ENCODE measurements at places on chromosomes 6 and 20.

GRCh38 chr6:24985323-24985722 is 49.6 kb upstream of the RIPOR2 start:
- no peak for DNase-seq

GRCh38 chr6:41502917-41503671 is 43.1 kb upstream of the FOXP4 start:
- peak; percentile 49 for DNase-seq

- no peak for DNase-seq
Measured at GRCh38 chr20:17767624-17768023, 67.9 kb downstream of the BANF2 start.

DNA sequence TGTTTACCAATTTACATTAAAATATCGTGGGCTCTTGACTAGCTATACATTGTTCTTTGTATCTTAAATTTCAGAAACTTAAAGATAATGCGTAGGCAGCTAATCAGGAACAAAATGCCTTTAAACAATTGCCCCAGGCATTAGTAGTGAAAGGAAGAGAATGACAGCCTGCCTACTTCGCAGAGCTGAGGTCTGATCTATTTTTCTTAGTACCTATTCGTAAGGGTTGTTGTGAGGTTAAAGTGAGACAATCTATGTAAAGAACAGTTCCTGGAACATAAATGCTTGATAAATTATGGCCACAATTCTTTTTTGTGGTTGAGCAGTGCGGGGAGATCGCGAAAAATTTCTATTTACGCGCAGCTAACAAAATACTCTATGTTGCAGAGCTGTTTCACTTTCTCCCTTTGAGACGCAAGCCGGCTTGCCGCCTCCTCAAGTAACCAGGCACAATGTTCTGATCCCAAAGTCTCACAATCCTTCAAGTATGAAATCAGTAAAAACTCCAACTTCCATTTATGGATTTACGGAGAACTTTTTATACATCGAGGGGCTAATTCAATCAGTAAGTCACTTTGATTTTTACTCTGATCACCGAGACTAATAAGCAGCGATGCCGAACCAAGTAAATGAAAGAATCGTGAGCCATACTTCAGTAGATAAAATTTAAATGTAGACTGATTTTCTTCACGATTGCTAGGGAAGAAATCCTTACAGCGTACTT is 878 bp upstream of the PNRC1 start:
- DNase-seq: no peak

- DNase-seq: no peak
Measured at GRCh38 chr6:132954936-132955335, 140.6 kb downstream of the RPS12 start.

GRCh38 chr6:14147891-14148290 is 30.3 kb downstream of the CD83 start:
- DNase-seq: no peak

GRCh38 chr6:86712039-86712438 is 225.3 kb upstream of the HTR1E start:
- DNase-seq: no peak

DNA sequence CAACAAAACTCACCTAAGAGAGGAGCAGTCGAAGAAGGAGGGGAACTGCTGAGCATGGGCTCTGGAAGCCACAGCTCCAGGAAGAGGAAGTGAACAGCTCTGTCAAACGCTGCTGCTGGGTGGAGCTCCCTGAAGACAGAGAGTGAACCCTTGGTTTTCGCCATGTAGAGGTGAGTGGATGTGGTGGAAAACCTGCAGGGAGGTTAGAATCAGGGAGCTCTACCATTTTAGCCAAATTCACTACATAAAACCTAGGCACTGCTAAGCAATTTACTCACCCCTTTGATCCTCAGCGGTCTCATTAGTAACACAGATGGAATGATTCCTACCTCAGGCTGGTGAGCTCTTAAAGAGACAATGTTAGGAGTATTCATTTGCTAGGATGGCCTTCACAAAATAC is 19.4 kb upstream of the TFAP2A start:
- DNase-seq: no peak

GRCh38 chr6:106397431-106397830 is 36.9 kb downstream of the CRYBG1 start:
- no peak for DNase-seq

- no peak for DNase-seq
Measured at GRCh38 chr20:5156675-5157448, 30.1 kb downstream of the CDS2 start.

DNA sequence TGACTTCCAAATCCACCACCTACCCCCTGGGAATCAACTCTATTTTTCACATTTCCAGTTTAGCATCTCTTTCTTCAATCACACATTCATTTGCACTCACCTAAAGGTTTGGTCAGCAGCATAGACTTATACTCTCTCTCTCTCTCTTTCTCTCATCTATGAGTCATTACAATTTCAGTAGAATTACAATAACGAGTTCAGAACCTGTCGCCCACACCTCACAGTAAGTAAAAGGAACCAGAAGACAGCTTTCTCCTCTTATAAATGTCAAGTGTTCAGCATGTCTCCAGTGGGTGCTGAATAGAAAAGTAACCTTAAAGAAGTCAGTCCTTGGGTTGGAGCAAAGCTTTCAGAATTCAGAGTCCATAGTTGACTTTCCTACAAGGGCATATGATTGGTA is 1.1 kb upstream of the PHACTR1 start:
- DNase-seq: no peak

DNA sequence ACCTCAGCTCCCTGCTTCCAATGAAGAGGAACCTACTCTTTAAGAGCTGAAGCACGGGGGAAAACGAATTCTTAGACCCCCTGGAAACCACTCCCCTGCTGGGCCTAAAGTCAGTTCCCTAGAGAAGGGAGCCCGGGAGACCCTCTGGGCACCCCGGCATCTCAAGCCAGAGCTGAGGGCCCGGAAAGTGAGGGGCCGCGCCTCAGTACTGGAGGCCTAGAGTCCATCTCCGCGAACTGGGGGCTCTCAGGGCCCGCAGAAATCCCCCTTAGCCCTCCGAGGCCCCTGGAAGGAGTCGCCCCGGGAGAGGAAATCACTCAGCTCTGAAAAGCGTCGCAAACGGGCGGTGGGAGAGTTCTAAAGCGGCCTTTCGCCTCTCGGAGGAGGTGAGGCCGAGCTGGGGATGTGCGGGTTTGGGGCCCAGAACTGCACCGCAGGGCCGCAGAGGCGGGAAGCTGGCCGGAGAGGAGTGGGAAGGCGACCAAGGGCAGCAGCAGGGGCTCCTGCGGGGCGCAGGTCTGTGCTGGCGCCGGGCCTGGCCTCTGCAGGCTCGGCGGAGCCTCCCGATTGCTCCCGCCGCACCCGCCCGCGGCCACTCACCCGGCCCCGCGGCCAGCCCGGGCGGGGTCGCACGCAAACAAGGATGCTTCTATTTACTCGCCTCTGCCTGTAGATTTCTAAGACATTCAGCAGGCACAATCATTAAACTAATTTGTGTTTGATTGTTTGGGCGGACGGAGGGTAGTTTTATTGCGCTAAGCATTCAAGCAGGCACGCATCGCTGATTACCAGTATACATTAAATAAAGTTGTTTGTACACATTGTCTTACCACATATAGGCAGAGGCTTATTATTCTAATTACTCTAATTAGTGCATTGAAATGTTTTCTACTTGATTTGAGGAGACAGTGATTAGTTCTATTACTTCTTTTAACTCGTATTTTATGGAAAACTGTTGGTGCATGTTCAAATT is 9.2 kb downstream of the POU3F2 start:
- DNase-seq: no peak

- DNase-seq: peak; percentile 92
Measured at GRCh38 chr6:84763003-84763885, 1.2 kb downstream of the TBX18 start.

- DNase-seq: no peak
Measured at GRCh38 chr6:34151321-34152041, 5.6 kb upstream of the GRM4 start.

DNA sequence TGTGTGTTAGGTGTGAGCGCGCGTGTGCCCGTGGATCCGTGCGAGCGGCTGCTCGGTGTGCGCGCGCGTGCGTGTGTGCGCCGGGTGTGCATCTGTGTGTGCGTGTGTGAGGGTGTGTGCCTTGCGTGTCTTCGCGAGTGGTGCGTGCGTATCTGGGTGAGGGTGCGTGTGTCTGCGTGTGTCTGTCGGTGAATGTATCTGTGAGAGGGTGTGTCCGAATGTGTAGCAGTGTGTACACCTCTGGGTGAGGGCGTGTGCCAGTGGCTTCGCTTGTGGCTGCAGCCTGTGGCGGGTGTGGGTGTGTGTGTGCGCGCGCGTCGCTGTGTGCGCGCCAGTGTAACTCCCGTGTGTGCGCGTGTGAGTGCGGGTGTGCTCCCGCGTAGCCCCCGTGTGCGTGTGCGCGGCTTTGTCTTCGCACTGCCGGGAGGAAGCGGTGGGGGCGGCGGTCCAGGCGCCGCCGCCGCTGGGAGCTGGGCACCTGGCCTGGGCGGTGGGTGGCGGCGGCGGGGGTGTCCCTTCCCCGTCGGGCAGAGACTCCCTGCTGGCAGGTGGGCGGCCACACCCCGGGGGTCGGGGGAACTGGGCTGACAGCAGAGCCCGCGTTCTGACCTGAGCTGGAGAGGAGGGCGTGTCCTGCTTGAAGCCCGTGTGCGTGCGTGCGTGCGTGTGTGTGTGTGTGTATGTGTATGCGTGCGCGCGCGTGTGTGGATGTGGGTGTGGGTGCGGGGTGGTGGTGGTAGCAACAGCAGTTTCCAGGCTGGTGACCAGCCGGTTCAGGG is 61.3 kb upstream of the EPB41L1 start:
- DNase-seq: no peak

- DNase-seq: no peak
Measured at GRCh38 chr6:169931261-169931660, 179.8 kb downstream of the ERMARD start.

DNA sequence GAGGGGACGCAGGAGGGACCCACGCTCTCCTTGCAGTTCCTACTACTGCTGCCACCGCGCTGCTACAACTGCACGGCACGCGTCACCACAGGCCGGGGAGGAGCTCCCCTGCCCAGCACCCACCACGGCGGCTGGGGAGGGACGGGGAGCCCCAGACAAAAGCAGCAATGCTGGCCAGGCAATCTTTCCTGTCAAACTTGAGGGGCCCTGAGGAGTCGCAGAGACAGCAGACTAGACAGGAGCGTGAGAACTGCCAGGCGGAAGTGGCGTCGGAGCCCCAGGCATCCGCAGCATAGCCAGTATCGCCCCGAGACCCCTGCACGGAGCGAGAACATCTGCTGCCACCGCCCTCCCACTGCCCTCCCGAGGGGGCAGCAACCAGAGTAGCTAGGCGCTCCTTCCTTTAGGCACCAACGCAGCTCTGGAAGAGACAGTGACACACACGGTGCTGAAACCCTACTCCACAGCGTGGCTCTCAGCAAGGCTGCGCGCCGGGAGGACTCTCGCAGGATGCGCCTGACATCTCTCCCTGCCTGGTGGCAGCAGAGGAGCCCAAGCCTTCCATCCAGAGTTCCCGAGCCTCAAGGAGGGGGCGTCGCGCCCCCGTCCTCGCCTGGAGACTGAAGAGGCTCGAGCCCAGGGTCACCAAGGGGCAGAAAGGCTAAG is 2.2 kb downstream of the TAF4 start:
- DNase-seq: peak; percentile 11

DNA sequence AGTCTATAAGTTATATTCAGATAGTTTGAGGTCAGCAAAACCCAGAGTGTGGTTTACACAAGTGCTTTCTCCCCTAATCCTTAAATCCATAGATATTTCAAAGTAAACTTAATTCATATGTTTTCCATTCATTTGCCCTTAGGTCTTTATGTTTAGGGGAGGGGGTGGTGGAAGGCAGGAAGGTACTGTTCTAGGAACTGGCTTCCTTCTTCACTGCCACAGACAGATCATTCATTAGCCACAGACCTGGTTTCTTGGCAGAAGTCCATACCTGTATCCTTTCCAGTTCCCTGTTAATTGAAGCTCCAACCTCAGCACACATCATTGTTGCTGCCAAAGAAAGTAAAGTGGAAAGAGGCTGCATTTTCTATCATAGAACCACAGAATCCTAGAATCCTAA is 123.0 kb downstream of the AIG1 start:
- DNase-seq: no peak

- DNase-seq: peak; percentile 55
Measured at GRCh38 chr6:118650582-118651281, 659 bp downstream of the CEP85L start.

DNA sequence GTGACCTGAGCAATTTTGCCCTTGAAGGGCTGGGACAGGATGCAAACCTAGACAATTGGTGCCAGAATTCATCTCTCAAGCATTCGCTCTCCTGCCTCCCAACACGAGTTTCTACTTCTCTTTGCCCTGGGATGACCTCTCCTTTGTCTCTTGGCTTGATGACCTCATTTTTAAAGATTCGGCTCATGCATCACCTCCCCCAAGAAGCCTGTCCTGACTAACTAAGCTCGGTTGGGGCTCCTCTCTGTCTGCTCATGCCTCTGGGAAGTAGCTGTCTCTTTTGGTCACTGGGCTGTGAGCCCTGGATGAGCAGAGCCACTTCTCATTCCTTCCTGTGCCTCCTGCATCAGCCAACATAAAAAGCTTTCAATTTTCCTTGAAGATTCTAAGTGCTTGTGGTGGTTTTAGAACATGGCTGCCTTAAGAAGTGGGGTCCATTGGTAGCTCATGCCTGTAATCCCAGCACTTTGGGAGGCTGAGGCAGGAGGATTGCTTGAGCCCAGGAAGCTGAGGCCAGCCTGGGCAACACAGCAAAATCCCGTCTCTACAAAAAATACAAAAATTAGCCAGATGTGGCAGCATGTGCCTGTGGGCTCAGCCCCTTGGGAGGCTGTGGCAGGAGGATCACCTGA is 11.1 kb upstream of the TCF15 start:
- DNase-seq: no peak

GRCh38 chr20:50722424-50723155 is 8.8 kb upstream of the PARD6B start:
- DNase-seq: no peak
